Astrocyte of the spinal cord (primary cell): ENCODE measurements at places on chromosomes 3 and 15.

DNA sequence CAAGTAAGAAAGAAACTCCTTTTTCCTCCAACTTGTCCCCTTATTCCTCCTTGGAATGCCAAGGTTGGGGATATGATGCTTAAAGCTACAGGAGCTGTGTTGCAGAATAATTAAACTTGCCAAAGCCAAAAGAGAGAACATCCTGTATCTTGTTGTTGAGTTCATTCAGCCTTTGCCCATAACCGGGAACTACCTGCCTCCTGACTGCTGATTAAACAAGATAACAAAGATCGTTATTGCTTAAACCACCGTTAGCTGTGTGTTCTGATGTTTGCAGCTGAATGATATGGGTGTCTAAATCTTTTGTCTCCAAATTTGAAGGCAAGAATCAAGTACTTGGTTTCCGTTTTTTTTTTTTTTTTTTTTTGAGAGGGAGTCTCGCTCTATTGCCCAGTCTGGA, 61.5 kb downstream of the DPPA2 start:
- no peak for DNase-seq

DNA sequence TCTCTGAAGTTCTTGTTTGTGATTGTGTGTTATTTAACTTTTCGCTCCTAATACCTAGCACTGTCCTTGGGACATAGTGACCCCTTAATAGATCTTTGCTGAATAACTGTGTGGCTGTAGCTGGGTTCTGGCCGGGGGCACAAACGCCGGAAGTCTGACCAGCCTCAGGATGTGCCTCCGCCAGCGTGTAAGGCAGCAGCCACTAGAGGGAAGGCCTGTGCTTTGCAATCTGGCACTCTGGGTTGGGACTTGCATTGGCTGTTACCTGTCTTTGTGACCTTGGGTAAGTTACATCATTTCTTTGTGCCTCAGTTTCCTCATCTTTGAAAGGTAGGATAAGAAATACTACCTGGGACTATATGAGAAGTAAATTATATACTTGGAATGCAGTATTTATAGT, 158.7 kb downstream of the GHSR start:
- DNase-seq: no peak

DNA sequence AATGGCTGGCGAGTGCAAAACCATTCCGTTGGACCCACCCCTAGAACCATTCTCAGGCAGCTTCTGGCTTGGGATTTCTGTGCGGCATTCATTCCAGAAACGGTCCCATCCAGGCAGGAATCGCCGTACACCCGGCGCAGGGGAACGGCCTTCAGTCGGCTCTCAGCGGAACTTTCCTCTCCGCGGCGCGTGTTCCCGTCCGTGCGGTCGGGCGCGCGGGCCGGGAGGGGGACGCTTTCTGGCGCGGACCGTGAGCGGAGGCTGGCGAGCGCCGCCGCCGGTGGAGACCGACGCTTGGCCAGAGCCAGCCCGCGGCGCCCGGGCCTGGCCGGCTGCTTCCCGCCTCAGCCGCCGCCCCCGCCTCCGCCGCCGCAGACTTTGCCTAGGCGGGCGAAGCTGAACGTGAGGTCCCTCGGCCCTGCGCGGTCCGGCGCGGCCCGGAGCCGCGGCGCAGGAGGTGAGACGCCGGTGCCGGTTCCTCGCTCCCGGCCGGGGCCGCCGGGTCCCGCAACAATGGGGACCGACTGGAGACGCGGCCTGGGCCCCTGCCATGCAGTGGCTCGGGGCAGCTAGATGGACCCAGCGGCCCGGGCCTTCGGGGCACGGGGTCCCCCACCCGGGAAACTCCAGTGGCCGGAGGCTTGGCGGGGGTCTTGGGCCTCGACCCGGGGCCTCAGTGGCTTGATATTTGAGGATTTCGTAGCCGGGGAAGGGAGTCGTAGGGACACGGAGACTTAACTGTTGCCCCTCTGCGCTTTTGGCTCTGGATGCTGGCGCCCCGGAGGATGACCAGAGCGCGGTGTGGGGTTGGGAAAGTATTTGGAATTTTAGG, at the start of gene RAD54L2:
TSS of gene RAD54L2 (plus strand) at position 261 of the 832 bp plus-strand sequence. CDS start 51,702 bp downstream, outside the sequence.
- DNase-seq: peak; percentile 88

DNA sequence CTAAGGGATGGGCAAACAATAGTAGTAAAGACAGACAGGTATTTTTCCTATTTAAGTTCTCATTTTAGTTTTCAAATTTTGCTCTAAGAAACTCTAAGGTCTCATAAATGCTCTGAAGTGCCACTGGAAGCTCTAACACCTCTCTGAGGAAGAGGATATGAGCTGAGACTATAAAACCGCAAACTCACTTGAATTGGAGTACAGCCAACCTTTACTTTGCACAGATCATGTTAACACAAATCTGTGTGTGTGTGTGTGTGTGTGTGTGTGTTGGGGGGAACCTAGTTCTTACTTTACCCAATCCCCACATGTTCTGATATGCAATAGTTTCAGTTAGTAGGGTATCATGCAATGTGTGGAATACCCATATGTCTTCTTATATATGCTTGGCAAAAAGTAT, 446.8 kb downstream of the CHL1 start:
- DNase-seq: no peak

GRCh38 chr3:39284457-39284881, 4.6 kb upstream of the CX3CR1 start:
- peak; percentile 18 for DNase-seq

GRCh38 chr3:30341851-30342250, 264.6 kb upstream of the TGFBR2 start:
- no peak for DNase-seq
